ENCODE measurements at places on chromosomes 11 and 22. TPM values are rescaled to one million over a fixed set of nuclear protein-coding genes. Genes with fewer than 3 reads are reported as not detected.

GTSE1 gene
- 6.1 TPM for total RNA-seq

CD248 gene
- 212 TPM for total RNA-seq

GRCh38 chr22:21032868-21033688, 717 bp upstream of the SLC7A4 start:
- no peak for DNase-seq

DNA sequence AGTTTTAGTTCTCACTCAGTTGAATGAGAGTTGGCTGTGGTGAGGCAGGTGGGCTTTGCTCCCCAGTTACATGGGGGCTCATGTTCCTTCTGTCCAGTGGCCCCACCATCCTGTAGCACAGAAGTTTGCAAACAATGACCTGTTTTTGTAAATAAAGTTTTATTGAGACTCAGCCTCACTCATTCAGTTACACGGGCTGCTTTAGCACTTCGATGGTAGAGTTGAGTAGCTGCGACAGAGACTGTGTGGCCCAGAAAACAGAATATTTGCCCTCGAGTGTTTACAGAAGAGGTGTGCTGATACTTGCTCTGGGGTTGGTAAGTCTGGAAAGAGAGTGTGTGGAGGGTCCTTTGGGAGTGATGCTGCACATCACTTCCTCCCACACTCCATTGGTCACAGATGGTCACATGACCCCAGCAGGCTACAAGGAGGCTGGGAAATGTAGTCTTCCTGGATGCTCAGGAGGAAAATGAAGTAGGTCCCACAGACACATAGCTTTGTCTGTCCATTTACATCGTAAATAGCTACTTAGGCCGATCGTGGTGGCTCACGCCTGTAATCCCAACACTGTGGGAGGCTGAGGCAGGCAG, 34.6 kb downstream of the IFT27 start:
- peak; percentile 24 for DNase-seq

GRCh38 chr11:12193515-12194336, 83.3 kb downstream of the MICAL2 start:
- DNase-seq, result no peak

DNA sequence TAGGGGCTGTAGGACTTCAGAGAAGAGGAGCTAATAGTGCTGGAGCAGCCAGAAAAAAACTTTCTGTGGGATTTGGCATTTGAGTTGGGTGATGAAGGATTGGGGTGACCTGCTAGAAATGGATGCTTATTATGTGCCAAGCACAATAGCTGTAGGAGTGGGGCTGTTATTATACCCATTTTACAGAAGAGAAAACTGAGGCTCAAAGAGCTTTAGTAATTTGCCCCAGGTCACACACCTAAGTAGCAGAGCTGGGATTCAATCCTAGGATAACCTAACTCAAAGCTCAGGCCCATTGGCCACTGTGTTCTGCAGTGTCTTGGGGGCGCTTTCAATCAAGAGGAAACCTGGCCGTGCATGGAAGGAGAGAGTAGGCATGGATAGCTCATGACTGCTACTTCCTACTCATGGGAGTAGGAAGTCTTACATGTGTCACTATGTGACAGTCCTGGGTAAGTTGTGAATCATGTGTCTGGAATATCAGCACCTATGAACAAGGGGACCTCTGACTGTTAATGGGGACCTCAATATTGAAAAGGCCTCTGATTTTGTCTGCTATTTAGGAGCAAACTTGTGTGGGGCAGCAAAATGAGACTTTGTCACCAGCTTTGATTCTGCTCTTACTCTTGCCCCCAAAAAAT, 6.1 kb upstream of the ELF5 start:
- no peak for DNase-seq

NECTIN1 gene
- total RNA-seq, result 5.2 TPM

DNA sequence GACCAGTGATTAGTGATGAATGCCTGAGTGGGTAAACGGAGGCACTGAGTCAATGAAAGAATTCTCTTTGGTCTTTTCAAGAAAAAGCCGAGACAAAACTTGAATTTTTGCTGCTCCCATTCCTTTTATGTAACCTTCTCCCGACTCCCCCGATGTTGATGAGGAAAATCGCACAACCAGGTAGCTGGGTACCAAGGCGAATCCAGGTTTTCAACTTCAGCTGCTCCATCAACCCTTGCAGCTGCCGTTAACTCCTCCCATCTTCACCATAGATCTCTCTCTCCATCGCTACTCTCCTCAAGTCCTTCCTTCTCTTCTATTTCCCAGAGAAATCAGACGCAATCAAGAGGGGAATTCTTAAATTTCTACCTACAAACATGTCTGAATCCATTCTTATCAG, 611 bp upstream of the USP2 start:
- DNase-seq, result peak; percentile 40

All from GM23248 (cell line).